ENCODE measurements at places on chromosomes 2 and 18.

DNA sequence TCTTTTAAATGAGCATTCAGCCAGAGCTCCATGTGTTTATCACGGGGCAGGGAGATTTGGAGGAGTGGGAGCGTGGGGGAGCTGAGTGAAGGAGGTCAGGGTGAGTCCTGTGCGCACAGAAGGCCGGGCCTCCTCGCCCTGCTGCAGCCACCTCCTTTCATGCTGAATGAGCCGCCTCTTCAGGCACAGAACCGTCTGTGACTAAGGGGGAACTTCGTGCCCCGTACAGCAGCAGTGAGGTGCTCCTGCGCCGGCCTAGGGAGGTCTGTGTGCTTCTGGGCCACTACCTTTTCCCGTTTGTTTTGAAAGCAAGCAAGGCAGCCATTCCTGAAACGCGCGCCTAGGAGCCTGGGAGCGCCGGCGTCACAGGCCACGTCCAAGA lies 27.1 kb upstream of the ZNF516 start:
- no peak for DNase-seq

- DNase-seq = no peak
Observed at GRCh38 chr2:73987109-73987947, 2.6 kb downstream of the TET3 start.

GRCh38 chr2:239602290-239603282 lies 201.8 kb upstream of the HDAC4 start:
- no peak for DNase-seq

GRCh38 chr2:229780856-229781773 lies 66.8 kb upstream of the DNER start:
- DNase-seq = peak; percentile 23

DNA sequence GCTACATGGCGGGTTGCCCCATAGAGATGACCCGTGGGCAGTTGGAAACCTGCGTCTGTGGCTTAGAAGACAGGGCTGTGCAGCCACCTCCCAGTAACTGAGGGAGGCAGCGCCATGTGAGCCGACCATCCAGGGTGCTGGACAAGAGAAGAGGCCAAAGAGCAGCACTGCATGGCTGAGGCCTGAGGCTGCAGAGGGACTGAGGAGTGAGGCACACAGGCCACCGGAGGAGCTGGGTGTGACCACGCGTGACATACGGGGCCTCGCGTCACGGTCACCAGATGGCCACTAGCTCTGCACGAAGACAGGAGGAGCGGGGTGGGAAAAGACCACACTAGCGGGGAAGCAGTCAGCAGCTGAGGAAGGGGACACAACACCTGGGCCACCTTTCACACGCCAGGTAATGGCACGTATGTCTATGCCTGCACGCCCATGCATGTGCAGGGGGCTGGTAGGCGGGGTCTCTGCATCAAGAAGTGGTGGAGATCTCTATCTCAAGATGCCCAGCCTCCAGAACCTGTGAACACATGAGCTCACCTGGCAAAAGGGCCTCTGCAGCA lies 61.4 kb downstream of the NDUFA10 start:
- no peak for DNase-seq

- DNase-seq = no peak
Observed at GRCh38 chr2:240629619-240629967, 4.3 kb downstream of the GPR35 start.

- no peak for DNase-seq
Observed at GRCh38 chr2:74867841-74868658, 34.1 kb downstream of the HK2 start.

- DNase-seq = no peak
Observed at GRCh38 chr2:170742000-170742399, 26.9 kb downstream of the SP5 start.

- no peak for DNase-seq
Observed at GRCh38 chr2:108978709-108979111, 10.3 kb downstream of the EDAR start.

GRCh38 chr2:195470622-195471021 lies 186.4 kb upstream of the SLC39A10 start:
- no peak for DNase-seq

DNA sequence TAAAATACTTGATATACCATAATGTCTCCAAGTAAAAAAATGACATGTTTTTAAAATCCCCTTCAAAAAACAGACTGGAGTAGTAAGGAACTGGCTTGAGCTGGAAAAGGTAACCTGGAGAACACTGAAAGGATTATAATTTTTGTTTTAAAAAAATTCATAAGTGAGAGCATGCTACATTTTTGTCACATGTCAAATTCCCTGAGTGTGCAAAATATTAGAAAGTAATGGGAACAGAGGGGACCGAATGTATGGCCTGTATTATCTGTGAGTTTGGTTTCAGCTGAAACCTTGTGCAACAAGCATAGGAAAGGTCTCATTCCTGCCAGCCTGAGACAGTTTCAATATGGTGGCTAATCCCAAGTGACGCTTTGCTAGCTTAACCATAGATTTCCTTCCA lies 202.5 kb downstream of the SLC39A10 start:
- DNase-seq = no peak

DNA sequence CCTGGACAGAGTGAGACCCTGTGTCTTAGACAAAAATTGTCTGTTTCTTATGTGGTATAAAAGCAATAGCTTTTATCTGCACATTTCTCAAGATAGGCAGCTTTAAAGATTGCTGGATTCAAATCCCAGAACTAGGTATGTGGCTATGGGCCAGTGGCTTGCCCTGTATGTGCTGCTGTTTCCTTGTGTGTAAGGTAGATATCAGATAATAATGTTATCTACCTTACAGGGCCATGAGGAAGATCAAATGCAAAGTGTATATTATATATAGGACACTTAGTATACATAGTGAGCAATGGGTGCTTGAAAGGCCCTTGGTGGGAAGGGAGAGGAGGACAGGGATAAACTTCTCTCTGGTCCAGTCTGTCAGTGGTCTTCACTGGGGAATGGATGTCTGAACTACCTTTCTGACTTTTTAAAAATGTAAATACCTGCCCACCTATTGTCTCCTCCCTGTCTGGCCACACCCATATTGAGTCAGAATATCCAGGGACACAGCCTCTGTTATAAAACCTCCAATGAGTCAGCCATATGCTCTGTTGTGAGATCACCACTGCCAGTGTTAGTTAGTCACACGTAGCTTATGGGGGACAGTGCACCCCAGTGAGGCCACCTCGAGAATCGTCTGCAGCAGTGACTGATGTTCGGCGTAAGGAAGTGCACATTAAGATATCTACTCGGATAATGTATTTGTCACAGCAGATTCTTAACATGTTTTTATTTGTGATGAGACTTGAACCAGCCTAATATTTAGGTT lies 383.4 kb downstream of the PTPRM start:
- no peak for DNase-seq

GRCh38 chr2:159661286-159661685 lies 44.9 kb upstream of the BAZ2B start:
- no peak for DNase-seq

GRCh38 chr2:54579682-54580620 lies 123.8 kb downstream of the SPTBN1 start:
- DNase-seq = no peak

GRCh38 chr2:105038383-105039061 lies 653 bp downstream of the MRPS9 start:
- DNase-seq = no peak

DNA sequence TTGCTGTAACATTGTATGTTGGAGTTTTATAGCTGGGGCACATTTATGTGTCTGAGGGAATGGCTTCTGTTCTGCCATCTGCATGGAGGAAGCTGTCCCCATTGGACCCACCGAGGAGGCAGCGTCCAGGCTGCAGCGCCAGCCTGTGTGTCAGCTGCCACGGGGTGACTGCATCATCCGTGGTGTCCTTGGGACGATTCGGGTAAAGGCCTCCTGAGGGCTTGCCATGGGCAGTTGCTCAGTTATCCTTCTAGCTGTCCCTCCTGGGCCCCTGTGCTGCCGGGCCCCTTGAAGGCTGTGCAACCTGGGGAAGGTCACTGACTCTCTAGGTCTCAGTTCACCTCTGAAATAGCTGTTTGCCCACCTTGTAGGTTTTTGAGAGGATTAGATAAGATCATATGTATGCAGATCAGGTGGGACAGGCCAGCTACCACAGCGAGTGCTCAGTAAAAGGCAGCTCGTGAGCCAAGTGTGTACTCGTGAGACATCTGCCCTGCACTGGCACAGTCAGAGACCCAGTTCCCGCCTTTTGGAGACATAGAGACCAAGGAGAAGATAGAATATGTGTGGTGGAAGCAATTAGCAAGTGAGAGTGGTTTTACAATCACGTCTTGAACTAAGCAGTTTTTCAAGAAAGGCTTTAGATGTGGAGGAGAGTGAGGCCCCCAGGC lies 10.6 kb downstream of the LDLRAD4 start:
- no peak for DNase-seq

Measured in GM18507 (cell line).